ENCODE measurements at places on chromosomes 4 and X.

DNA sequence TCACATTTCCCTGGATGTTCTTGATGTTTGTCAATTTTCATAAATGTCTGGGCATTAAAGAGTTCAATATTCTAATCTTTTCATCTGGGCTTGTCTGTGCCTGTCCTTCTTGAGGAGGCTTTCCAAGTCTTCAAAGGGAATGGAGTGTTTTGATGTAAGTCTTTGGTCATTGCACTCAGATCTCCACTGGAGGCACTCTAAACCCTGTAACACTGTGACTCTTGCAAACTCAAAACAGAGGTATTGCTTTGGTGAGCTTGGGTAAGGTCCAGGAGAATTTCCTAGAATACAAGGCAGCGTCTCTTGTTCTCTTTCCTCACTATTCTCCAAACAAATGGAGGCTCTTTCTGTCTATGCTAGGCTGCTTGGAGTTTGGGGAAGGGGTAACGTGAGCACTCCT, 1118.1 kb upstream of the PABPC4L start:
- H3K4me1 ChIP-seq: no peaks in the 10 kb centered on the region
- DNase-seq: no peak
- H3K4me3 ChIP-seq: no peak overlapping the region

DNA sequence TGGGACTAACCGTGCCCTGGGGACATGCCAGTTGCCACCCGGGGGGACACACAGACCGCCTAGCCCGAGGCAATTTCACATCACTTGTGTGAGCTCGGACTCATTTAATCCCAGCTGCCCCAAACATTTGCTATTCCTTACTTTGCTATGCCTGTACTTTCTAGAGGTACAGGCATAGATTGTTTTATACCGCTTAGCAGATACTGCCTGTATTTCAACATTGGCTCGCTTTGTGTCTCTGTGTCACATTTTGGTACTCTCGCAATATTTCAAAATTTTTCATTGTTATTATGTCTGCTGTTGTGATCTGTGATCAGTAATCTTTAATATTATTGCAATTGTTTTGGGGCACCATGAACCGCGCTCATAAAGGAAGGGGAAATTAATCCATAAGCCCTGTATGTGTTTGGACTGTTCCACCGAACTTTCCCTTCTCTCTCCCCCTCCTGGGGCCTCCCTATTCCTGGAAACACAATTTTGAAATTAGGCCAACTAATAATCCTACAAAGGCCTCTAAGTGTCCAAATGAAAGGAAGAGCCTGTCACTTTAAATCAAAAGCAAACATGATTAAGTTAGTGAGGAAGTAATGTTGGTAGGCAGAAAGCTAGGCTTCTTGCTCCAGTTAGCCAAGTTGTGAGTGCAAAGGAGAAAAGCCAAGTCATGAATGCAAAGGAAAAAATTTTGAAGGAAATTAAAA, 568 bp upstream of the CASP6 start:
- 0 out of 2 replicates have a peak, but pooled peaks cover 5% of the 10 kb centered on the region for H3K36me3 ChIP-seq
- DNase-seq: no peak
- H3K4me3 ChIP-seq: peak overlapping the region; percentile 81
- H3K27ac ChIP-seq: peak overlapping the region; percentile 39
- peaks cover 26% of the 10 kb centered on the region for H3K4me1 ChIP-seq

DNA sequence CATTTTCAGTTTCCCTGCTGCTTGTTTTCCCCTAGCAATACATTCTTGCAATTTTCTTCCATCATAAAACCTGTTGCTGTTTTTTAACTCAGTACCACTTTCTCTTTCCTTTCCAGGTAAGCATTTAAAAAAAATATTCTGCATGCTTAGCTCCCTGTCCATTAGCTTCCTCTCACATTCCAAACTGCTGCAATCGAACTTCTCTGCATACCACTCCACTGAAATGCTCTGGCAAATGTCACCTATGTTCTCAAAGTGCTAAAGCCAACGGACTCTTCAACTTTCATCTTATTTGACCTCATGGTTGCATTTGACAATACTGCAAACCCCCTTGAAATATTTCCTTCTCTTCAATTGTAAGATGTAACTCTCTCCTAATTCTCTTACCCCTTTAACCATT, 192.7 kb downstream of the ANAPC10 start:
- H3K4me3 ChIP-seq: no peak overlapping the region
- no peak overlapping the region for H3K27ac ChIP-seq
- H3K27me3 ChIP-seq: 0 out of 2 replicates have a peak, but pooled peaks cover 5% of the 10 kb centered on the region
- DNase-seq: no peak
- H3K36me3 ChIP-seq: no peaks in the 10 kb centered on the region

- H3K4me1 ChIP-seq: no peaks in the 10 kb centered on the region
- no peaks in the 10 kb centered on the region for H3K27me3 ChIP-seq
- H3K36me3 ChIP-seq: no peaks in the 10 kb centered on the region
Observed at GRCh38 chrX:79161655-79162054, 17.2 kb downstream of the GPR174 start.

DNA sequence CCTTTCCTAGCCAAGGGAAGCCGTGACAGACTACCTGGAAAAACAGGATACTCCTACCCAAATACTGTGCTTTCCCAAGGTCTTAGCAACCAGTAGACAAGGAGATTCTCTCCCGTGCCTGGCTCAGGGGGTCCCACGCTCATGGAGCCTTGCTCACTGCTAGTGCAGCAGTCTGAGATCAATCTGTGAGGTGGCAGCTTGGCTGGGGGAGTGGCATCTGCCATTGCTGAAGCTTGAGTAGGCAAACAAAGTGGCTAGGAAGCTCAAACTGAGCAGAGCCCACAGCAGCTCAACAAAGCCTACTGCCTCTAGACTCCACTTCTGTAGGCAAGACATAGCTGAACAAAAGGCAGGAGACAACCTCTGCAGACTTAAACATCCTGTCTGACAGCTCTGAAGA, 177.1 kb downstream of the PARM1 start:
- H3K36me3 ChIP-seq: no peaks in the 10 kb centered on the region
- no peaks in the 10 kb centered on the region for H3K27me3 ChIP-seq
- H3K4me1 ChIP-seq: no peaks in the 10 kb centered on the region
- no peak for DNase-seq
- H3K27ac ChIP-seq: no peak overlapping the region

GRCh38 chrX:44494357-44494756, 48.3 kb downstream of the FUNDC1 start:
- H3K27ac ChIP-seq: no peak overlapping the region
- DNase-seq: no peak
- no peaks in the 10 kb centered on the region for H3K36me3 ChIP-seq
- no peaks in the 10 kb centered on the region for H3K4me1 ChIP-seq

DNA sequence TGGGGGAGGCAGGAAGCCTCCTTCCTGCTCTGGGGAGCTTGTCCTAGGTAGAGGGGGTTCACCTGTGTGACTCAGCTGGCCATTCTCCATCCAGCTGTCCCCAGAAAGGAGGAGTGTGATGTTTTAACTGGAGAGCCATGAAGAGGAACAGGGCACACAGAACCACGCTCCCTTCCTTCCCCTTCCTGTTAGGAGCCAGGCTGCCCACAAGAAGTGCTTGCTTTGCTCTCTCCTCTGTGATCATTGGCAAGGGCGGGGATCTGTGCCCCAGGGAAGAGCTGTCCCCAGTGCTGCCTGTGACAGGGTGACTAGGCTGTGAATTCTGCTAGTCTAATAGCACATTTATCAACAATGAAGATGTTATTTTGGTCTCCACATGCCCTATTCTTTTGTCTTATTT, 169.6 kb upstream of the GATB start:
- no peak overlapping the region for H3K27ac ChIP-seq
- H3K4me1 ChIP-seq: no peaks in the 10 kb centered on the region
- no peak overlapping the region for H3K4me3 ChIP-seq
- no peaks in the 10 kb centered on the region for H3K27me3 ChIP-seq
- no peak for DNase-seq

DNA sequence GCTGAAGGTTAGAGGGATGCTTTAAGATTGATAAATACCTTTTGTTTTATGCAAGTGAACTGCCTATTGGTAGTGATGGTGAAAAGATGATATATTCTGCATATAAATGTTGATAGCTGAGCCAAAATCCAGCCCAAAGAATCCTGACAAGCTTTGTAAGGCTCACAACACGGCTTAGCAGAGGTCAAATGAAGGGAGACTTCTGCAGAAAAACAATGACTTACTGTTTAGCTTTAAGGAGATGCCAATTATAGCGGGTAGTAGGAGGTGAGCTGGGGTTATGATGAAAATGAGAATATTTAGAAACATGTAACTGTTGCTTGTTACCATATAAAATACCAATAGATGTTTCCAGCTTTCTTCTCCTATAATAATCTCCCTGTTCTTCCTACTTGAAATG, 97.1 kb downstream of the AFF1 start:
- peaks cover 9% of the 10 kb centered on the region for H3K4me1 ChIP-seq
- no peaks in the 10 kb centered on the region for H3K36me3 ChIP-seq
- H3K27ac ChIP-seq: no peak overlapping the region

DNA sequence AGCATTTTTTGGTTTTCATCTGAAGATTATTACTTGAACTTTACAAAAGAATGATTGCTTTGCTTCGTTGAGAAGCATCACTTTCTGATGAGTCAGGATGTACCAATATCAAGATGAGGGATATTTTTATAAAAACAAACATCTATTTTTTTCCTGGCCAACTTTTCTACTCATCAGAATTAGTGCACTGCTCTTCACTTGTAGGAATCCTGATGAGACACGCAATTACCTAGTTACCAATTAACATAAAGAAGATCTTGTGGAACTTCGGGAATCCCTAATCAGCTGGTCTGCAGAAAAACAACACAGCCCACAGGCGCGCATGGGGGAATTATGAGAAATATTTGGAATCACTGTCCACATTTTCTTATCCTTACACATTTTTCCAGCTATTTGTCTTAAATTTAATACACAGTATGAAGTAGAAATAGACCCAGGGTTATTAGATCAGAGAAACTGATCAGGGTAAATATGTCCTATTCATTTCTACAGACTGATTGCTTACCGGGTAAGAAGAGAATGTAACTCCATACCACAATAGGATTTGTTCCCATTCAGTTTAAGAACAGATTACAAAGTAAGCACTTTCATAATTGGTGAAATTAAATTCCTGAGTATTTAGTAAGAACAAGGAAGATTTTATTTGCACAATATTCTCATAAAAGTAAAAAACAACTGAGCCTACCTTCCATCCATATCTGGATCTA, 50.9 kb downstream of the MFAP3L start:
- H3K27me3 ChIP-seq: no peaks in the 10 kb centered on the region
- H3K4me1 ChIP-seq: no peaks in the 10 kb centered on the region
- H3K27ac ChIP-seq: no peak overlapping the region
- no peaks in the 10 kb centered on the region for H3K36me3 ChIP-seq
- DNase-seq: no peak
- no peak overlapping the region for H3K4me3 ChIP-seq

DNA sequence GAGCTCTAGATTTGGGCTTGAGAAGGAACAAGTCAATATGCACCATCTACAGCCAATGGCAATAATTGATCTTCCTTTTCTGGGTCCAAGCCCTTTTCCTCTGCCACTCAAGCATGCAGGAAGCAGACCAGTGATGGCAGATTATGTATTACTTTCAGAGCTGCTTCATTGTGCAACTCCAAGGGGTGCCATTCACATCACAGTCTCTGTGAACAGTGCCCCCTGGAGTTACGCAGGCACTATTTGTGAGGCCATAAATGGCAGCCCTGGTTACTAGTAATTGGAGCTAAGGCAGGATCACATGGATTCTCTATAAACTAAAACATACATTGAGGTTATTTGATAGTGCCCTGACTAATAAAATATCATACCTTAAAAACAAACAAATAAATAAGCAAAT, 313.4 kb upstream of the SLC7A11 start:
- no peaks in the 10 kb centered on the region for H3K36me3 ChIP-seq
- H3K4me1 ChIP-seq: no peaks in the 10 kb centered on the region

- no peaks in the 10 kb centered on the region for H3K36me3 ChIP-seq
- no peak overlapping the region for H3K27ac ChIP-seq
- no peaks in the 10 kb centered on the region for H3K4me1 ChIP-seq
- no peak overlapping the region for H3K4me3 ChIP-seq
Observed at GRCh38 chr4:12519426-12519825, 964.7 kb downstream of the RAB28 start.

- H3K4me3 ChIP-seq: no peak overlapping the region
- H3K27me3 ChIP-seq: no peaks in the 10 kb centered on the region
- H3K36me3 ChIP-seq: no peaks in the 10 kb centered on the region
- H3K27ac ChIP-seq: no peak overlapping the region
- no peaks in the 10 kb centered on the region for H3K4me1 ChIP-seq
Observed at GRCh38 chr4:141933978-141934377, 297.6 kb downstream of the IL15 start.
